ENCODE measurements at places on chromosomes 12 and 14. TPM values are rescaled to one million over a fixed set of nuclear protein-coding genes. Genes with fewer than 3 reads are reported as not detected.

Gene ADGRD1
- total RNA-seq = 0.50 TPM

Gene PDZRN4
- not detected for total RNA-seq

Gene MON2
- 86.7 TPM for total RNA-seq

Gene HOXC13
- not detected for total RNA-seq

Gene ST8SIA1
- 0.60 TPM for total RNA-seq

Gene HSPB8
- total RNA-seq = not detected

Gene AQP6
- total RNA-seq = not detected

Gene LGR5
- total RNA-seq = not detected

Gene SDR9C7
- not detected for total RNA-seq

Gene SSTR1
- not detected for total RNA-seq

Data from natural killer cell (primary cell).